ENCODE measurements at places on chromosomes 11 and 22. TPM values are rescaled to one million over a fixed set of nuclear protein-coding genes. Genes with fewer than 3 reads are reported as not detected.

GSTT2 gene
- not detected for total RNA-seq

DNA sequence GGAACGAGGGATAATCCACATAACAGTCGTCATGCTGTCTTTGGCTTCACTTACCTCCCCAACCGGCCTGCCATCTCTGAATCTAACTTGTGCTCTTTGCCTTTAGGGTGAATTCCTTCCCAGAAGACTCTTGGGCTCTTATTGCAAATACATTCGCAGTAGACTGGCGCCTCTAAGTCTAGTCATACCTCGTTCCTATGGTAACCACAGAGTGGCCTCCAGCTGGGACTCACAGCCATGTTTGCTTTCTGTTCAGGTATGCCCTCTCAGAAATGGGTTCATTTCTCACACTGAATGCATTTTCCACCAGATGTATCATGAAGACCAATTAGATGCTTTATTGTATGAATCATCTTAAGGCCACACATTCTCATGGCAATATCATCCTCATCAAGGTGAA lies 112.7 kb downstream of the FAR1 start:
- DNase-seq, result no peak

- DNase-seq, result peak; percentile 66
Observed at GRCh38 chr11:77046060-77046501, 11.9 kb downstream of the B3GNT6 start.

GRCh38 chr11:69674267-69674885 lies 777 bp downstream of the LTO1 start:
- DNase-seq, result peak; percentile 67

DNA sequence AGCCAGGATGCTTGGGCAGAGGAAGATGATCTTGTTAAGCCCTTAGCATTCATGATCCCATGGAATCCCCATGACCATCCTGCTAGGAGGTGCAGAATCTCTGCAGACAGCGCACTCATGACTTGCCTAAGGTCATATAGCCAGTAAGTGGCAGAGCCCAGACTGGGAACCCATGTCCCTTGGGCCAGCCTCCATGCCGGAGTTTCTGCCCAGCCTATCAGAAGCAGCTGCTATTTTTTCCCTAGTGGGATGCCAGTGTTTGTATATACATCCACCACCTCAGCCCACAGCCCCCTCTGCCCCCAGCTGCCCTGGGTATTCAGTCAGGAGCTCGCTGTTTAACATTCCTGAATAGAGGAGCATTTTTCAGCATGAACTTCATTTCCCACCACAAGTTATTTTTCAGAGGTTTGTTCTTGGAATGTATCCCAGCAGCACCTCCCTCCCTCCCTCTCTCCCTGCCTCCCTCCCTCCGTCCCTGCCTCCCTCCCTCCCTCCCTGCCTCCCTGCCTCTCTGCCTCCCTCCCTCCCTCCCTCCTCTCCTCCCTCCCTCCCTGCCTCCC lies 34.4 kb upstream of the SUSD2 start:
- DNase-seq, result peak; percentile 84

C11orf16 gene
- total RNA-seq, result not detected

DNA sequence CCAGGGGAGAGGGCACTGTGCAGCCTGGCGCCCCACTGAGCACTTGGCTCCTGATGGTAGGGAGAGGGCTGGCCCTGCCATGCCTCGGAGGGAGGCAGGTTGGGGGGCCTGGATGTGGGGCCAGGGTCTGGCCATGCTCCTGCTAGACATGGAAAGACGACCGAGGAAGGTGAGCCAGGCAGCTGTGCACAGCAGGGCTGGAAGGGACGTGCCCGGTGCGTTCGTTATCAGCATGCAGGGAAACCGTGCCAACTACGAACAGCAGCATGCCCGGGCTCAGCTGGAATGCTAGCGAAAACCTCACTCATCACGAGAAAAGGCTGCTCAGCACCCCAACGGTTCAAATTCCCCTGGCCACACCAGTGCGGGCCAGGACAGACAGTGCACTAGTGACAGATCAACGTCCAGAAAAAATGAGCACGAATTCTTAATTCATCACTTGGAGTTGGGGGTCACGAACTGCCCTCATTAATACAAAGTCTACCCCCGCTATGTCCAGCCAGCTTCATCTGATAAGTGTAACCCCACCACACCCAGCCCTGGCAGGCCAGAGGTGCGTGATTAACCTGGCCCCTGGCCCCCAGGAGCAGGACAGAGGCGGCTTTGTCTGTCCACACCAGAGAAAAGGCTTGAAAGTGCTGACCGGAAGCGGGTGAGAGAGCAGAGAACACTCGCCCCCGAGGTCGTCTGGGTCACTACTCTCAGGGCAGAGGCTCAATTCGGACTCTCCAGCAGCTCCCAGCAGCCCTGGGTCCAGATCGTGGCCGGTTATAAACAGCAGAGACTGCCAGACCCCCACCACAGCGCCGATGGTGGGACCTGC lies 84.2 kb downstream of the CELSR1 start:
- no peak for DNase-seq

UBE2L6 gene
- 35.3 TPM for total RNA-seq

DNA sequence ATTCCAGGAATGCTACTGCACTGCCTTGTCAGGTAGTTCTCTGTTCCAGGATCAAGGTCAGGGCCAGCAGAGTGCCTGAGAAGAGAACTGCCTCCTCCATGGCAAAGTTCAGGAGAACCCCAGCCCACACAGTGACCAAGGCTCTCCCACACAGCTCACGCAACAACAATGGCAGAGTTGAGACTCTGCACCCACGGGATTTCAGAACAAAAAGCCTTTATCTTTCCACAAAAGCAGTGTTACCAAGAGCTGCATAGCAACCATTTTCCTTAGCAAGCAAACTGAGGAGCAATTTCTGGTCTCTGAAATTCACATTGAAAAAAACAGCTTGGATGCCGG lies 11.1 kb downstream of the PLAAT3 start:
- DNase-seq, result no peak

- no peak for DNase-seq
Observed at GRCh38 chr22:35821654-35822053, 104.0 kb downstream of the APOL5 start.

GRCh38 chr11:19216709-19217374 lies 15.1 kb upstream of the CSRP3 start:
- no peak for DNase-seq

SAA4 gene
- not detected for total RNA-seq

DNA sequence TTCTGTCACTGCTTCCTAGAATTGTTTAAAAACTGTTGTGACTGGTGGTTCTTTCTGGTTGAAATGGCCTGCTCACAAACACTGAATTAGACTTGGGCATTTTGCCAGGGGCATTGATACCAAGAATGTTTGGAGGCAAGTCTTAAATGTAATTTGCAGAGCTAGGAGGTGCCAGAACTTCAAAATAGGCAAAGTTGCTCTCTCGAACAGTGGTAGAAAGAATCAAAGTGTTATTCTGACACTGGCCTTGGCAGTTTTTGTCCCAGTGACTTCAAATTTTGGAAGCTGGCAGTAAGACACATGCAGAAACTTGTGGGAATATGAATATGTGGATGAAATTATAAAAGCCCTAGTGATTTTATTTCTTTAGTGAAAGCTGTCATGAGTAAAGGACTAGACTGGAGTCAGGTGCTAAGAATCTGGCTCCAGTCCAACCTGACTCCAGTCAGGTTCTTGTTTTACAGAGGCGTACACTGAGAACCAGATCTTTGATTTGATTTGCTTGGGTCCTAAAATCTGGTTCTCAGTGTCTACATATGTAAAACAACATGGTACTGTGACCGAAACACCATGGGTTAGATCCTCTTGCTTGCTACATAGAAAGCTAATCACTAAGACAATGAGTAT lies 20.9 kb downstream of the SVIP start:
- DNase-seq, result no peak

GRCh38 chr11:17250561-17251350 lies 25.8 kb upstream of the NUCB2 start:
- DNase-seq, result no peak

DNA sequence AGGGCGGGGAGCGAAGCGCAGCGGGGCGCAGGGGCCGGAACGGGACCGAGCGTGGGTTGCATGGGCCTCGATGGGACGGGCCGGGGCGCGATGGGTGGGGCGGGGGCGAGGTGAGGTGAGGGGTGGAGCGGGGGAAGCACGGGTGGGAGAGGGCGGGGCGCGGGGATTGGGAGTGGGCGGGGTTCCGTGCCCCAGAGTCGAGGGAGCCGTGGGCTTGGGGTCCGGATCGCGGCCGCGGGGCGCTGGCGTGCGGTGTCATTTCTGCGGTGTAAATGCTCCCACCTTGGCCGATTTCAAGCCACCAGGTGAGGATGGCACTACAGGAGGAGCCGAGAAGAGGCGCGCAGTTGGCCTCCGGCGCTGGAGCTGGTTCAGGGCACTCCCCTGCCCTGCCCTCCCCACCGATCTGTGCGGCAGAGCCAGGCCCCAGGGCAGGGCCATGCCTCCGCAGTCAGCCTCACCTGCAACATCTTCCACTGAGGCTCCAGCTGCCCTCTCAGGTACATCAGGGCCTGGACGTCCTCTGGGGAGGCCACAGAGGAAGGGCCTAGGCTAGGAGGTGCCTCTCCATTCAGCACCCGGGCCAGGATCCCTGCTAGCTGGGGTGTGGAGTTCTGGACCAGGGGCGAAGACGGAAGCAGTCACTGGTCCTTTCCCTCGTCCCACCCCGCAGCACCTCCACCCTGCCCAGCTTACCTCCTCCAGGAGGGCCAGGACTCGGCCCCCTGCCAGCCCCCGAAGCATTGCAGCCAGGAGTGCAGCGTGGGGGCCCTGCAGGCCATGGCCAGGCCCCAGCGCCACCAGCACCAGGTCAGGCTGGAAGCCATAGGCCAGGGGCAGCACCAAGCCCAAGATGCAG lies 620 bp upstream of the TUBGCP6 start:
- DNase-seq, result no peak

DNA sequence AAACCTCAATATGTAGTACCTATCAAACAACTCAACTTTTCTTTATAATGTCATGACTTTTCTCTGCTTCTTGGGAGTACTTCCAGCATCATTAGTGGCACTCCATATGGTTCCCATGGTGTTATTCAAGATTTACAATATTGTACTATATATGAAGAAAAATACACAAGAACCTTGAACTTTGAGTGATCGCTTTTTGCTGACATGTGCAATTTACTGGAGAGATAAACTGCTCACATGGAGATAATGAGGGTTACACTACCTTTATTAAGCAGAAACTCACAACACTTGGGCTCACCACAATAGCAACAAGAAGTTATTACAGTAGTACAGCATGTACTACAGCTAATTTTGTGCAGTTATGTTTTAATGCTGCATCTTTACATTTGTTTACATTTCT lies 388.2 kb downstream of the DLG2 start:
- DNase-seq, result no peak

GRCh38 chr11:74641905-74642304 lies 49.5 kb downstream of the POLD3 start:
- no peak for DNase-seq

DNA sequence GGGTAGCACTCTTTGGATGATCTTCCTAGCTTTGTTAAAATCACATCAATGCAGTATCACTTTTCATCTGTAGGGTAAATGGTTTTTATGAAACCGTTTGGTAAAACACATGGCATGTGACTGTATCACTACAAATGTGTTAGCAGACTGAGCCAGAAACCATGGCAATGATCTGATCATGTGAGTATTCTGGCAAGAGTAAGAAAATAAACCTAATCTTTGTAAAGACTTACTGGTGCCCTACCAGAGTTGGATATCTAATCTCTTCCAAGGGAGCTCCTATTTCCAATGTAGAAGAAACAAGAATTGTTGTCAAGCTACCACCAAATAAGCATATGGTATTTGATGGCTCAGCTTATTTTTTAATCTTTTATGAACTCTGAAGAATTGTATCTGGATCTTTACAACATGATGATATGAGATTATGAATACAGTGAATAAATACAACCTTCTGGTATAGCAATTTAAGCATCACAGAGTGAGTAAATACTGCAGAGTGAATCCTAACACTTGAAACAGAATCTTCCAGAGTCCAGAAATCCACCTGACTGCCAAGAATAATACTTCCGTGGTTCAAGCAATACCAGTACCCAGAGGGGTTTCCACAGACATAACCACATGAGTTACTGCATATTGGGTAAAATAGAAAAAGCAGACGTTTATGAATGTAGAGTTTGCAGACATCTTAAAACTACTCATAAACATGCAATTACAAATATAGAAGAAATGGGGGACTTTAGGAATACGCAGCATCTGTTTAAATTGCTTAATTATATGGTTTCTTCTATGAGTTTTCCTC lies 238.8 kb downstream of the TTC28 start:
- no peak for DNase-seq

GRCh38 chr11:2271077-2271326 lies 614 bp upstream of the ASCL2 start:
- DNase-seq, result peak; percentile 62

HPX gene
- 0.54 TPM for total RNA-seq

- no peak for DNase-seq
Observed at GRCh38 chr11:93984196-93984567, 37.0 kb upstream of the HEPHL1 start.

GRCh38 chr22:49482811-49483210 lies 344.9 kb downstream of the BRD1 start:
- DNase-seq, result no peak

MMP11 gene
- total RNA-seq, result 9.7 TPM
